WTC11 (cell line): ENCODE measurements at places on chromosomes 16 and 17.
A peak's percentile ranks its signal among the peaks of the same experiment; 100 is the strongest.

GRCh38 chr17:82831818-82832200 is 8.0 kb downstream of the ZNF750 start:
- no peak for DNase-seq

DNA sequence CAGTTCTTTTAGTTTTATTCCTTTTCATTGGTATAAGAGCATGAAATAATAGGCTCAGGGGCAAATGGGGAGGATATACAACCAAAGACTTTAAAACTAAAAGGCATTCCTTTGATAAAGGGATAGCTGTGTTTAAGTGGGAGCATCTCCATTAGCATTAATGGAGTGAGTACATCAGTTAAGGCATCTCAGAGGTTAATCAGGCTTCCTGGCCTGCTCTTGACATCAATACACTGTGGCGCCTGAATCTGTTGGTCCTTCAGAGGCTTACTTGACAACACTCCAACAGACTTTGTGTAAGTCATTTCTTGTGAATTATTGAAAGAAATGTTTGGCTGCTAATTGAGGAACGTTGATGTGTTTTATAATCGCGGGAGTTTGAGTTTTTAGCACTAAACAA is 230.7 kb downstream of the BCAS3 start:
- no peak for DNase-seq

DNA sequence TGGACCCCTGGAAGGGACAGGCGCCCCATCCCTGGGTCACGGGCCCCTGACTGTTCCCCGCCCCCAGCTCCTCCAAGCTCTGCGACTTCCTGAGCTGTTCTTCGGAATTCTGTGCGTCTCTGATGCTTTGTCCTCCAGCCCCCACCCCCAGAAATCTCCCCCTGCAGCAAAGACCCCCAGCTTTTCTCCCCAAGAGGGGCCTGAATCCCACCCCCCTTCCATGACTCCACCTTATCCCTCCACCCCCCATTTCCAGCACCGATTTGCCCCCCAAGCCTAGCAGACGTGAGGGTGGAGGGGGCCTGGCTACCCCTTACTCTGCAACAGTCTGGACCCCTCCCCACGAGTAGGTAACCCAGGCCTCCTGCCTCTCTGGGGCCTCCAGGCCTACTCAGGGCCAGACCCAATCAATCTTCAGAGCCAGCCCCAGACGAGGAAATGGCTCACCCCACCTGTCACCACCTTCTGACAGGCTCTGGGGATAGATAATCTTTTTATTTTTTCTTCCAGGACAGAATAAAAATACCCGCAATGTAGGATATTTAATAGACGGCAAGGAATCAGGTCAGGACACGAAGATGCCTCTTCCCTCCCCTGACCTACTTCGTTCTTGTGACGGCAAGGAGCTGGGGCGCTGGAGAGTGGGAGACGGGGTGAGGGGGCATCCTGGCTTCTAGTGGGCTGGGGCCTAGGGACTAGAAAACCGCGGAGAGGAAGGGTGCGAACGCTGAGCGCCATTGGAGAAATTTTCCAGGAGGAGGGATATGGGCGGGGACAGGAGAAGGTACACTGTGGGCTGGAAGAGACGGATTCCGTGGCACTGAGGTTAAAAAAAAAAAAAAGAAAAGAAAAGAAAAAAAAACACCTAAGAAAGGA is 744 bp upstream of the PLXDC1 start:
- peak; percentile 40 for DNase-seq

GRCh38 chr16:14303182-14303618 is 232.1 kb downstream of the MRTFB start:
- no peak for DNase-seq

DNA sequence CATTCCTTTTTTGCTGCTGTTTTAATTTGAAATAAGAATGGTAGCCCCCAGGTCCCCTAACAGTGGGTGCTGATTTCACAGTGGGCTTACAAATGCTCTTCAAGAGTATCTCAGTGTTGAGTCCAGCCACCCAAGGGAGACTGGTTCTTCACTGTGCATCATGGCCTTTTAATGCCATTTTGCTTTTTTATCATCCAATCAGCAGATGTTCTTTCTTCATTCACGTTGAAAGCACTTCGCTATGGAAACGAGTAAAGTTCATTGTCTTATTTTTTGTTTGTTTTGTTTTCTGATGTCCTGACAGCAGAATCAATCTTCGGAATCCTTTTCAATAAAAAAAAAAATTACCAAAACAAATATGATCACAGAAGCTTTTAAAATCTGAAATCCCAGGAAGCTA is 429.0 kb downstream of the MAF start:
- no peak for DNase-seq

DNA sequence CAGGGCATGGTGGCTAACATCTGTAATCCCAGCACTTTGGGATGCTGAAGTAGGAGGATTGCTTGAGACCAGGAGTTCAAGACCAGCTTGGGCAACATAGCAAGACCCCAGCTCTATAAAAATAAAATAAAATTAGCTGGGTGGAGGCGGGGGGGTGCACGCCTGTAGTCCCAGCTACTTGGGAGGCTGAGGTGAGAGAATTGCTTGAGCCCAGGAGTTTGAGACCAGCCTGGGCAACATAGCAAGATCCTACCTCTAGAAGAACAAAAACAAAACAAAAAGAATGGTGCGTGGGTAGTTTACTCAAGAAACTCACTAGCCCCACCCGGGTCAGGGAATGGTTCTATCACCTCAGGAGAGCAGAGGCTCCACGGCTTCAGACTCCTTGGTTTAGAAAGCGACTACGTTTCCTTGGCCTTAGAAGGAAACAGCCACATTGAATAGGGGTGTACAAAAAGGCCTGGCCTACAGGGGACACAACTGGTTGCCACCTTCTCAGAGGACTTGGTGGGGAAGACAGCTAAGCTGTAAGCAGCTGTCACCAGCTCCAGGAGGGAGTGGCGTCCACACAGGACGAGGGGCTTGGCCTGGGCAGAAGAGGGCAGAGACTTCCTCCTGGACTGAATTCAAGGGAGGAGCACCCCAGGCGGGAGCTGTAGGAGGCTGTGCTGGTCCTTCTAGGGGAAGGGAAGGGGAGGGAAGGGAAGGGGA is 716 bp downstream of the TK1 start:
- no peak for DNase-seq

DNA sequence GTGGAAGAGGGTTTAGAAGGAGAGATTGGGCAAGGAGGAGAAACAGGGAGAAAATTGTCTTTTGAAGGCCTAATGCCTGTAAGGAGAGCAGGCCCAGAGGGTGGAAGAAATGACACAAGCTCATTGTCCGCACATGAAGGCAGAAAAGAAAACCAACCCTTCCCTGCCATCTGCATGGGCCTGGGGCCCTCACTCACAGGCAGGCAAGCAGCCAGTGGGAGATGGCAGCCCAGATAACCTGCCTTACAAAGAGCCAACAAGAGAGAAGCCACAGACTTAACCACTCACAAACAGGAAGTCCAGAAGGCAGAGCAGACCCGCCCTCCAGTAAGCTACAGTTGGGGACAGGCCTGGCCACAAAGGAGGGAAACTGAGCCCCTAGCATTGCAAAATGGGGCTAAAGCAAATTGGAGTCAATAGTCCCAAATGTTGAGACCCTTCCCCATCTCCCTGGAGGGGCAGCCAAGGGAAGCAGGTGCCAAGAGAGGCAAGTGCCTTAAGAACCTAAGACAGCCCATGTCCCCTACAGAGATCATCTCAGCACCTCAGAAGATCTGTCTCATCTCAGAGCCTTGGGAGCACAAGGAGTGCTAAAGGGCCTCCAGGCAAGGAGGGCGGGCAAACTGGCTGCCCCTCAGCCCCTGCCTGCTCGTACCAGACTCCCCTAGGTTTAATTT is 7.3 kb upstream of the TSPOAP1 start:
- no peak for DNase-seq

- no peak for DNase-seq
Observed at GRCh38 chr17:3951420-3951819, 12.8 kb downstream of the ATP2A3 start.

GRCh38 chr17:35543856-35544255 is 6.4 kb upstream of the SLFN12L start:
- no peak for DNase-seq
